GM23248 (cell line): ENCODE measurements at places on chromosomes 12 and 14. TPM values are rescaled to one million over a fixed set of nuclear protein-coding genes. Genes with fewer than 3 reads are reported as not detected.

DNA sequence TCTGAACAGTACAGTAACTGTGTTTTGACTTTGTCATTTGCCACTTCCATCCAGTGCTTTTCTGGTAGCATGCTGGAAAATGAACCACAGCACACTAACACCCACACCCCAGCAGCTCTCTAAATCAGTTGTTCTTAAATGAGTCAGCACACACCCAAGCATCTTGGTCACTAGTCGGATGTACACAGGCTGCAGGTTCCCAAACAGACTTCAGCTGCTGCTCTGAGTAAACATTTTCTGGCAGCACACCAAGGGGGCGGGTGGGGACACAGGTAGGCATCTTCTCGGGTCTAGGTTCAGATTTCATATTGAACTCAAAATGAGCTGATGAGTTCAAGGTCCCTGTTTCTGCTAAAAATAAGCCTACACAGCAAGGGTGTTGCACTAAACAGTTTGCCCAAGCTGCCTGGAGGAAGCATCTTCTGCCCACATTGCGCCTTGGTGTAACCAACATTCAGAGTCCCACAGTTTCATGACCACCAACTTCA lies 39.8 kb downstream of the IFNG start:
- DNase-seq: no peak

The KRT86 gene
- total RNA-seq: 0.11 TPM in 1 of 2 replicates, not detected in the other

DNA sequence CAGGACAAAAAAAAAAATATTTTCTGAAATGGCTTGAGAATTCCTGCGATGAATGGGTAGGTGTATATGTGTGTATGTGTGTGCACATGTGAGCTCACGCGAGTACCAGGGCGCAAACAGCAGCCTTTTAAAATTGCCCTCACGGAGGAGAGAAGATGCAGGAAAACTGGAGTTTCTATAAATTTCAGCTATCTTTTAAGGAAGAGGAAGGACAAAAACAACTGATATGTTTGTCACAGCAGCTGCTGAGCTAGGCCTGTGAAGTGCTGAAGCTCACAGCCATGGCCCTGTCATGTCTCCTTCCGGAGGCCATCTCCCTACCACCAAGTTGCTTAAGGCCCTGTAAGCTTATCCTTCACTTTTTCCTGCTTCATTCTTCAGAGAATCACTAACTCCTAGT lies 40.8 kb downstream of the DUSP16 start:
- no peak for DNase-seq

DNA sequence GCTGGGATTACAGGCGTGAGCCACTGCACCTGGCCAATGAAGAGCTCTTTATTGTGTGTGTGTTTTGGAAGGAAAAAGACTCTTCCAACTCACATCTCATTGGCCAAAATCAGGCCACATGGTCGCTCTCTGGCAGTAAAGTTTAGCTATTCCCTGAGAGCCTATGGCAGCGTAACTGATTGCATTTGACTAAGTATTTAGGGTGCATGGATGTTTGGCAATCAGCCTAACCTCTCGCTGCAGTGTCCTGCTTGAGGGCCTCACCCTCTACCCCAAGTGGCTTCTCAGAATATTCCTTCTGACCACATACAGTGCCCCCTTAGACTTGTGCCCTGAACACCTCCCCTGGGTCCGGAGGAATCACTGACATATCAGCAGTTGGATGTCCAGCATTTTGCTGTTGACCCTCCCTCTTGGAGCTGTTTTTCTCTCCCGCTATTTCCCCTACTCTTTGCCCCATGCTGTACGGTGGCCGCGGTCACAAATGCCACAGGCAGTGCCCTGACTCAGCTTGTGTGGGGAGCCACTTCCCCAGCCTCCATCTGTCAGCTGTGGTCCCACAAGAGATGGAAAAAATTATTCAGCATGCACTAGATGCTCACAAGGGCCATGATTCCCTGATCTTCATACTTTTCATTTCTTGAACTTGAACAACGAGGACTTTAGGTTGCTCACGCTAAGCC lies 9.5 kb downstream of the PHETA1 start:
- DNase-seq: peak; percentile 17

The CLIP1 gene
- 52.5 and 61.7 TPM in 2 replicates for total RNA-seq

DNA sequence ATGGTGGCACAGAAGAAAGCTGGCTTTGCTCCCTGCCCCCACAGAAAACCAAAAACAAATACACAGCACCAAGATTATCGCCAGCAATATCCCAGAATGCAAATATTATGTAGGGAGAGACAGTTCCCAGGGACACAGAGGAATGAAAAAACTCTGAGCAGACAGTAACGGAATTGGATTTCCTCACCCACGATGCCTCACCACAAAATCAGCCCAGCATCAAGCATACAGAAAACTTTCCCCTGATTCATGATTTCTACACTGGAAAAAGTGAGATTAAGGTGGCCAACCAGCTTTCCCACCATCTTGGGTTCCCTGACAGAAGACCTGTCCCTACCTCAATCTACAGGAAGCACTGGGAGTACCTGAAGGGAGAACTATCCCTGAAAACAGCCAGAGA lies 36.6 kb downstream of the PARP11 start:
- DNase-seq: no peak

- DNase-seq: no peak
These were observed 41.6 kb upstream of the LRIG3 start for GRCh38 chr12:58961906-58962305.

The SSPN gene
- total RNA-seq: 6.4 and 12.5 TPM in 2 replicates

- peak; percentile 36 for DNase-seq
These were observed 16.8 kb downstream of the SCFD1 start for GRCh38 chr14:30638926-30639325.

DNA sequence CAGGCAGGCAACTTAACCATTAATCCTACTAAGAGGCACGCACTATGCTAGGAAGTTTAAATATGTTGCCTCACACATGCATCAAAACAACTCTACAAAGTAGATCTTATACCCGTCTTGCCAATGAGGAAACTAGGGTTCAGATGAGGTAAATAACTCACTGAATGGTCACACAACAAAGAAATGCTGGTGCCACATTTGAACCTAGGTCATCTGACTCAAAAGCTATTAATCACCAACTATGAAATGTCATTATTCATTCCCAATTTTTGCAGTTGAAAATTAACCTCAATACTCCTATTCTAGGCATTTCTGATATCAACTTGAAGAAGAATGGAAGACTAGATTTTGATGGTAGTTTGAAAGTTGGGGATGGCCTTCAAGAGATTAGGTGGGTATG lies 2.8 kb upstream of the PYROXD1 start:
- DNase-seq: no peak
